ENCODE measurements at places on chromosomes 7 and 10.

DNA sequence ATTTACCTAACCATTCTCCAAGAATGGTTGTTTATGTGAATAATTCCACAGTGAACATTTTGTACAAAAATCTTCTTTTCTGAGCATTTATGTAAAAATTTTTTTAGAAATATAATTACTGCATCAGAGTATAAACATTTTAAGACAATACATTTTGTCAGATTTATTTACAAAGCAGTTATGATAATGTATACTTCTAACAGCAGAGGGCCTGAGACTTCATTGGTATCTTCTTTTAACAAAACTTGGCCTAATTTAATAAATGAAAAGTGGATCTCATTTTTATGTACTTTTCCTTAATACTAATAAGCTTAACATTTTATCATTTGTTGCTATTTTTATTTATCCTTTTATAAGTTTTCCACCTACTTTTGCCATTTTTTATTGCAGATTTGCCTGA lies 69.4 kb downstream of the HECTD2 start:
- DNase-seq, result no peak

GRCh38 chr10:36421992-36422391 lies 703.4 kb upstream of the ANKRD30A start:
- DNase-seq, result no peak

DNA sequence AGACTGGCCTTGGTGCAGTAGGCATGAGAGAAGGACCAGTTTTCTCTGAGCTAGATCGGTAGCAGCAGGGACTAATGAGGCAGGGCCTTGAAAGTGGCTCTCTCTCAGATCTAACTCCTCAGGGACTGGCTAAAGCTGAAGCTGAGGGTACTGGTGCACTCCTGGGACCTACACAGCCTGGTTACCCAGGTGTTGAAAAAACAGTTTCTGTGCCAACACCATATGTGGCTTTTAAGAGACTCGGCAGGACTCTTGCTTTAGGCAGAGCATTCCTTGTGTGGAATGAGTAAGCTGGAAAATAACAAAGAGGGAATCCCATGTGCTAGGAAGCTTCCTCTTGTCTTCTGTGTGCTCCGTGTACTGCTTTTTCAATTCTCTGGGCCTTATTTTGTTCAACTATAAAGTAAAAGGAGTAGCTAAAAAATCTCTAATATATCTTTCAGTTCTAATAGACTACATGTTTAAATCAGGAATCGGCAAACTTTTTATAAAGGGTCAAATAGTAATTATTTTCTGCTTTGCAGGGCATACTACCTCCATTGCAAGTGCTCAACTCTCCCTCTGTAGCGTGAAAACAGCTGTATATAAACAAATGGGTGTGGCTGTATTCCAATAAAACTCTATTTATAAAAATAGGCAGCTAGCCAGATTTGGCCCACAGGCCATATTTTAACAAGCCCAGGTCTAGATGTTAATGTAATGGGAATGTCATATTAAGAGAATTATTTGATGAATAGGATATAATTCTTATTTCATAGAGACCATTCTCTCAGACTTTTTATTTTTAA lies 186.1 kb upstream of the KAT6B start:
- no peak for DNase-seq

GRCh38 chr7:27825891-27826290 lies 85.9 kb downstream of the TAX1BP1 start:
- DNase-seq, result no peak

DNA sequence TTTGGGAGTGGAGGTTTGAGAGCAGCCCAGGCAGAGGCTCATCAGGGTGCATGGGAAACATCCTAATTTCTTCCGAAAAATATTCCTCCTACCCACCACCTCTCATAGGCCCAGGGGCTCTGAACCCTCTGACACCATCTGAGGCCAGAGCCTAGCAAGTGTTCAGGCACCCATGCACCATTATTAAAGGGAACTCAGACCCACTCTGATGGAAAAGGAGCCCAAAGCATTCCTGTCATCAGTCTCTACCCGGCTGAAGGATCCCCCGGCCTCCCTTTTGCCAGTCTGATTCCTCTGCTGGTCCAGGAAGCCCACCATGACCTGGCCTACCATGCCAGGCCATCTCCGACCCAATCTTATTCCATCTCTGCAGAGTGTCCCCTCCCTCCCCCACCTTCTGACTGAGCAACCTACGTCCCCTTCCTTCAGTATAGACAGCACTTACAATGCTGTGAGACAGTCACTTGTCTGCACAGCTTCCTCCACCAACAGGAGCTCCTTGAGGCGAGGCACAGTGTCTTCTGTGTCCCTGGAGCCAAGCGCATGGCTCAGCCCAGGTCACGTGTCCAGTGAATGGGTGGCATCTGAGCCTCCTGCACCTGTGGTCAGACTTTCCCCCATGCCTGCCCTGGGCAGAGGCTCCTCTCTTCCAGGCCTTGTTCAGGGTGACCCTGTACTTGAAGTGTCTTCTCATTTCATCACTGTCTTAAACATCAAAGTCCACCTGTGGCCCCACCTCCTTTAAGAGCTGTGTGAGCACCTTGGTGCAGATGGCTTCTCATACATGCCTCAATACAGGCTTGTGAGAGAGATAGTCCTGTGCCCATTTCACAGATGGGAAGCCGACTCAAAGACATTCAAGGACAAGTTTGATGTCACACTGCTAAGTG lies 889 bp upstream of the GPR15LG start:
- DNase-seq, result no peak

GRCh38 chr7:8277394-8277982 lies 15.5 kb upstream of the ICA1 start:
- peak; percentile 46 for DNase-seq

GRCh38 chr10:31148951-31149350 lies 117.3 kb upstream of the ZNF438 start:
- DNase-seq, result no peak

DNA sequence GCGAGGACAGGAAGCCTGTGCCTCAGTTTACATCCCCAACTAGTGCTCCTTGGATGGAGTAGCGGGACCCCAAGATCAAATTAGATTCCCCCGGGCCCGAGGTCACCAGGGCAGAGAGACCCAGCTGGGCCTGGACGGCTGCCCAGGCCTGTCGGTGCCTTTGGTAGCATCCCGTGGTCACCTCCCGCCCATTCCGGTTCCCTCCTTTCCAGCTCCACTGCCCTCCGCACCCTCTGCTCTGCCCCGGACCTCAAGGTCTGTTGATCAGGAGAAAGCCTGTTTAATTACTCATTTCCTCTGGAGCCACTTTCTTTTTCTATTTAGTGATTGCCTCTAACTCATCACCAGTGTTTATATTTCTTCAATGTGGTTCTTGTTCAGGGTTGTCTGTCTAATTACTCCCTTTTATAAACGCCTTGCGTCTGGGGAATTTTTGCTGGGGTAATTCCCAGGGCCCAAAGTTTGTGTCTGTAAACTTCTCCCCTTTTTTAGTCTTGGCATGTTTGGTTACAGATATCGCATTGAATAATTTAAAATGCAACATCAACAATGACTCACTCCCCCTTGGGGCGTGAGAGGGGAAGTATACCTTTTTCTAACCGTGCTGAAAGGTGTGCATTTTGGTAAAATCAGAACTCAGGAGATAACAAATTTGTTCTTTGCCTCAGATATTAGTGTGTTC lies 1.9 kb downstream of the FOXK1 start:
- peak; percentile 53 for DNase-seq

DNA sequence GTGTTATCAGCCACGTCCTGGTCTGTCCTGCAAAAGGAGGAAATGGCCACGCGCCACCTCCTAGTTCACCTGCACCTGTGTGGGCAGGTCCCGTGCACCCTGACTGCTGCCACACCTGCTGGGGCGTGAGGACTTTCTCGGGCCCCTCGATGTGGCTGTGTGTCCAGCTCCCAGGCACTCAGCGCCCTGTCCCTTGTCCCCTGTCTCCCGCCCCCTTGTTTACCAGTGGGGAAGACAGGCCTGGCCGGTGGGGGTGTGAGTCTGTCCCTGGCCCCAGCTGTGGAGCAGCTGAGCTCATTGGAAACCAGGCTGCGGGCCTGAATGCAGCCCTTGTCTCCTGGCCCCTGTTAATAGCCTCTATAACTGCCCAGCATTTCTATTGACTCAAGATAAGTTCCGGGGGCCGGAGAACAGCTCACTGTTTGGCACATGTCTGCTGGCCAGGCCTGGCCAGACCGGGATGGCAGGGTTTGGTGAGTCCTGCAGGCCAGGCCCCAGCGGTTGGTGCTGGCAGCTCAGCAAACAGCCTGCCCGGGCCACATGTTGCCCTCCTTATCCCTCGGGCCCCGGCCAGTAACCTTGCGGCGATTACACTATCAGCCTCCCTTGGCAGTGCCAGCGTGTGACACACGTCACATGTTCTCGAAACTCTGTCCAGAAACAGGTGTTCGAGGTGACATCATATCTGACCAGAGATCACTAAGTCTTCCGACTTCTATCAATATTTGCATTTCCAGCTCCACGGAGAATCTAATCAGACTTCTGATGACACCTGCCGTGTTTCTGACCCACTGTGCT lies 52.1 kb downstream of the FOXL3 start:
- no peak for DNase-seq

GRCh38 chr7:77699056-77699455 lies 2.8 kb downstream of the RSBN1L start:
- DNase-seq, result no peak

- DNase-seq, result no peak
These were observed 393.6 kb upstream of the GALNT17 start for GRCh38 chr7:70738151-70738885.

DNA sequence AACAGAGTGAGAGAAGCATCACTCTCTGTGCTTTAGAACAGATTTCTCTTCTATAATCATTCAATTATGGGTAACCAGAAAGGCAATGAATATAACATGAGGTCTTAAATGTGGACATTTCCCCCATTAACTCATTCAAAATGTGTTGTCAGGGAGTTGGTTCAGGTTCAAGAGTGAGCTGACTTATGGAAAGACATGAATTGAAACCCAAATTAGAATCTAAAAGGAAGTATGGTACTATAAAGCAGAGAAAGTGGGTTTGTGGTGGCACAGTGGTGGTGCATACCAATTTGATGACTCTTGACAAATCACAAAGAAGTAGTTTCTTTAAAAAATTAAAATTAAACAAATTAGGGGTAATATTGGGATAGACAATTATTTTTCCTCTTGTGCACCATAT lies 114.6 kb upstream of the MEOX2 start:
- DNase-seq, result no peak

DNA sequence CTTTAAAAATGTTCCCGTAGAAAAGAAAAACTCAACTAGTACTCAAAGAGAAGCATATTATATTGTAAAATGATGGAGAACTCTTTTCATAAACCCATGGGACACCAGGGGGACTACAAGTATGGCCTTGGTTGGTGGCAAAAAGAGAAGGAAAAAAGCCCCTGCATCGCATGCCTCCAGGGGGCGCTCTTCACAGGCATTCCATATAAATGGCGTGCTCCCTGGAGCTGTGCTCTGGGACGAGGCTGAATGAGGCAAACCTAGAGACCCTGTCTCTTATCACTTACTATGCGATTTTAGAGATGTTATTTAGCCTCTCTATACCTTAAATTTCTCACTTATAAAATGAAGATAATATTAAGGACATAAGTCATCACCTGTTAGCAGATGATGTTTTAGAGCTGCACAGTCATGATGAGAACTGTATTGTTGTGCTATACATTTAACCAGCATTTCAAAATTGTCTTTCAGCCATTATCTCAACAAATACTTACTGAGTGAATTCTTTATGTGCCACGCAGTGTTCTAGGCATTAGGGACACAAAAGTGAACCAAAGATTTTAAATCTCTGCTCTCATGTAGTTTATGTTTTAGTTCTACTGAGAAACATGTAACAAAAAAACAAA lies 105.8 kb downstream of the ARHGAP21 start:
- DNase-seq, result peak; percentile 51

- no peak for DNase-seq
These were observed 247.1 kb downstream of the KCNMA1 start for GRCh38 chr10:77390481-77390891.

DNA sequence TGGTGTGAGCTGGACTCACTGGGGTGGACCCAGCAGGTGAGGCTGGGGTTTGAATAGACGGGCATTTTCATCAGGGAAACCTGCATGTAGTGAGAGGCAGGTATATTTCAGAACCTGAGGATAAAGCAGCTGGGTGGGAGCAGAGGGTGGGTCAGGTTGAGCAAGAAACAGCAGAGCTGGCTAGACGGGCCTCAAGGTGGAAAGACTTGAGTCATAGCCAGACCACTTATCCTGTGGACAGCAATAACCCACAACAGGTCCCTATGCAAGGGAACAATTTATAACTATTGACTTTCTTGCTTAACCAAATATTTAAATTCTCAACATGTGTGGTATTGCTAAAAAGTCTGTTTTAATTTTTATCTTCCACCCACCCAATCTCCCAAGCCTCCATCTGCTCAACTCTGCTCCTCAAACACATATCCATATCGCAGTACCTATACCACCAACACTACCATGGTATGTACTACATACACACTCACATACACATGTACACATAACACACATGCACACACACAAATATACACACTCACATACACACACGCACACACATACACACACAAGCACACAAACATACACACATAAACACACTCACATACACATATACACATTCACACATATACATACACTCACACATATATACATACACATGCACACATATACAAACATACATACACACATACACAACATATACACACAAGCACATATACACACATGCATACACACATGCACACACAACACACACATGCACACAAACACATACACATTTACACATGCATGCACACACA lies 129.0 kb upstream of the C7orf33 start:
- DNase-seq, result no peak

GRCh38 chr7:42833411-42833810 lies 78.5 kb downstream of the C7orf25 start:
- DNase-seq, result no peak

GRCh38 chr7:108020585-108020984 lies 17.6 kb upstream of the LAMB1 start:
- DNase-seq, result no peak

DNA sequence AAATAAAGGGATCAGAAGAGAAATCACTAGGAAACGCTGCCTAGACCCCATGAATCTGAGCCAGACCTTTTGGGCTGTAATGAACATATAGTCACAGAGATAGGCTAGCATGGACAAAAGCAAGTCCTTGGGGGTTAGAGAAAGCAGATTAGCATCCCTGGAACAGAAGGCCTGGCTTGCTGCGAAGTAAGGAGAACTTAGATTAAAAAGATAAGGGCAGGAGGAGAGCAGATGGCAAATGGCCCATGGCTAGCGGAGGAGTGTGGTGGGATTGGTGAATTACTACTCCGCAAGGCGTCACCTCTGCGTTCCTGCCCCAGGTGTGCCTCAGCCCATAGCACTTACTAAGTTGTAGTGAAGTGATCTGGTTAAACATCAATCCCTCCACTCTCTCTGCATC lies 92.3 kb upstream of the ZNF438 start:
- no peak for DNase-seq

- DNase-seq, result no peak
These were observed 117.9 kb downstream of the TEX36 start for GRCh38 chr10:125565046-125565445.

GRCh38 chr10:63464402-63465292 lies 1.1 kb downstream of the JMJD1C start:
- no peak for DNase-seq
